T-helper 9 cell (primary cell): ENCODE measurements at places on chromosomes 13 and 19.

GRCh38 chr19:48355365-48355954, 8.3 kb downstream of the TMEM143 start:
- DNase-seq = no peak

- DNase-seq = no peak
Observed at GRCh38 chr13:102965802-102966201, 100.4 kb downstream of the SLC10A2 start.

DNA sequence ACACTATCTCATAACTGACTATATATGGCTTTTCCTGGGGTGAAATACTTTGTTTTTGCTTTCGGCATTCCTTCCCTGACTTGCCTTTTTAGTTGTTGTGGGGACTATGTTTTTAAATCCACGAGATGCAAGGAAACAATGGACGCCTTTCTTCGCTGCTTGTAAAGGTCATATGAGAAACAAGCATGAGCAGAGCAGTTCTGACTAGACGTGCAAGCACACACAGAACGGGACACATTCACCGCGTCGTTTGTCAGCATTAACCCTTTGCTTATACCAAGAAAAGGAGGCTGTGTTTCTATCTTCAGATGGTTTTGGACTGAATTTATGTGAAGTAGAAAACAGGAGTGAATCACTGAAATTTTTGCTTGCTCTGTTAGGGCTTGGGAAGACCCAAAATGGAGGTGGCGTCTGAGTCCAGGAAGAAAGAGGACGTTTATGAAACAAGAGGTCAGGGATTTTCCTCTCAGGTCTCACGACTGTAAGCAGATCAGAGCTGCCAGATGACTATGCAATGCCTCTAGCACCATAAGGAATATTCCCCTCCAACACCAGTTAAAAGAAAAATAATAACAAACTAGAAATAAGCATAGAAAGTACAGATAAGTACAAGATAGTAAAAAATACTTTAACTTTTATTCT, 358.9 kb downstream of the DLEU7 start:
- no peak for DNase-seq

DNA sequence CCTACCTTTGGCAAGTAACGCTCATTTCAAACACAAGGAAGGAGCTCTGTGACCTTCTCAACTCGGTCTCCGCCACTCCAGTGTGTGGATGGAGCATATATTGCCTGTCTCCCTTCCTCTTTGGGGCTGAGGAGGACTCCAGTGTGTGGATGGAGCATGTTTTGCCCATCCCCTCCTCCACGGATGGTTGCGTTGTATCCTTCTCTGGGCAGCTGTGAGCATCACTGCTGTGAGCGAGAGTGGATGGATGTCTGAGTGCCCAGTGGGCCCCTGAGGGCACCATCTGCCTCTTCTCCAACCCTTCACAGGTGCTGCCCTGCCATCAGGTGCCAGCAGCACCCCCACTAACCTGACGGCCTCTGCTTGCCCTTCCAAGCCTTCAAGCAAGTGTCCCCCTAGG, 186.2 kb downstream of the TEX29 start:
- DNase-seq = no peak

DNA sequence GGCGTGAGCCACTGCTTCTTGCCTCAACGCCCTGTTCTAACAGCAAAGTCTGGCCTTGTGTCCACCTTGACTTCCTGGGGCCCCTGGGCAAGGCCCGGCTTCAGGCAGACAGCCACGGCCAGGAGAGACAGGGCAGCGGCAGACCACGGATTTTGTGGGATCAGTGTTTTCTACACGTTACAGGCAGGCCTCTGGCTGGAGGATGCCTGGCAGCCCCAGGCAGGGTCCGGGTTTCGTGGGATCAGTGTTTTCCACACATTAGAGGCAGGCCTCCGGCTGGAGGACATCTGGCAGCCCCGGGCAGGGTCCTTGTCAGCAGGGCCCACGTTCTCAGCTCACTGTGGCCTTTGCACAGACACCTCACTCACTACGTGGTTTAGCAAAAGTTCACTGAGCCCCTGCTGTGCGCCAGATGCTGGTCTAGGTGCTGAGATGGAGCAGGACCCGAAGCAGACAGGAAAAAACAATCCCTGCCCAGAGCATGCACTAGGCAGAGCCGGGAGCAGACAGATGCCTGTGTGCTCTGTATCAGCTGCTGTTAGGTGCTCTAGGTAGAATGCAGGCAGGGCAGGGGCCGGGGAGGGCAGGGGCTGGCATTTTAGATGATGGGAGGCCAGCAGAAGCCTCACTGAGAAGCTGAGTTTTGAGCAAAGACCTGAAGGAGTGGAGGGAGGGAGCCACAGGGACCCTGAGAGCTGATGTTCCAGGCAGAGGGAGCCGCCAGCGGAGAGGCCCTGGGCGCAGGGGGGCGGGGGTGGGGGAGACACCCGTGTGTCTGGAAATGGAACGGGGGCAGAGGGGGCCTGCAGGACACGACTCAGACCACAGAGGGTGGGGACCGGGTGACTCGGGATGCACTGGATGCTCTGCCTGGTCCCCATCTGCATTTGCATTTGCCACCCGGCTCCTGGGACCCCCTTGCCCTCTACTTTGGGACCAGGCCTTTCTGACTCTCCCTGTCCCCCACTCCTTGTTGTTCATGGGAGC, 25.0 kb upstream of the NCCRP1 start:
- no peak for DNase-seq

DNA sequence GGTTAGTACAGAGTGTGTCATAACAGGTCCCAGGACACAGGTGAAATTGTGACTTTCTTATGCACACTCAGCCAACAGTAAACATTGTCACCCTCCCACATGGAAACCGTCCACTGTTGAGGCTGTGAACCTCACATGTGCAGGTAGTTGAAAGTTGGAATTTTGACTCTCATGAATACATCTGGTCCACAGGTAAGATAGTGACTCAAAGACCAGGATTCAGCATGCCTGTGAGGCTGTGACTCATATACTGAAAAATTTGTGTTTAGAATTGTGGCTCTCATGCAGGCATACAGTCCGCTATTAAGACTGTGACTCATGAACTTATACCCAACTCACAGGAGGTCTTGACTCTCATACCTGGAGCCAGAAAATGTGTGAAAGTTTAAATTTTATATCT, 67.8 kb downstream of the ZNF728 start:
- DNase-seq = no peak

- no peak for DNase-seq
Observed at GRCh38 chr13:44249431-44249836, 124.2 kb upstream of the SERP2 start.

GRCh38 chr19:19260417-19261214, 12.5 kb downstream of the TM6SF2 start:
- no peak for DNase-seq

DNA sequence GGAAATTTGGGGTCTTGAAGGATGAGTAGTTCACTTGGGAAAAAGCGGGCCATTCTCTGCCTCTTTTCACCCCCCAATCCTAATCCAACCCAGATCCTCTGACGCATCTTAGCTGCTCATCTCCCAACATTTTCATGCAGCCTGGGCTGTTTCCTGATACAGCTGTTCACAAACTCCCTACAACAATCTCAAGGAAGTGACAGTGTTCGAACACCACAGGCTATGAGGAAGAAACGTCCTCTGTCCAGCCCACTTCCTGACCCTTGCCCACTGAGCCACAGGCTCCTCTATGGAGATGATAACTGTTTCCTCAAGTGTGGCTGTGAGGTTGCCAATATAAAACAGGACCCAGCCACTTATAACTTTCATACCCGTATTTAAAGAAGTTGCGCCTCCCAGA, 16.2 kb downstream of the LMTK3 start:
- no peak for DNase-seq

GRCh38 chr19:21674454-21674853, 92.9 kb downstream of the ZNF100 start:
- no peak for DNase-seq

GRCh38 chr19:29800100-29800825, 11.5 kb upstream of the CCNE1 start:
- DNase-seq = no peak

DNA sequence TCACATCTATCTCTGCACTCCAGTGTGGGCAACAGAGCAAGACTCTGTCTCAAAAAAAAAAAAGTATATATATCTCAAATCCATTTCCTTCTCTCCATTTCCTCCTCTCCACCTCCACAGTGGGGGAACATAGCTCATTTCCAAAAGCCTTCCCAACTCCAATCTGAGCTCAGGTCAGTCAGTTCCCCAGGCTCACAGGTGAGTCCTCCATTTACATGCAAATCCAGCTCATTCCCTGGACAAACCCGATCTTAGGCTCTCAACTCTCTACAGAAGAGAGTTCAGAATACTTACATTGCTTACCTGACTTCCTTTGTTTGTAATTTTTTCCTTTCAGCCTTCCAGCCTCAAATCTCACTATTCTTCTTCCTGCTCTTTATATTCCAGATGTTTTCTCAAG, 518.3 kb downstream of the GPC6 start:
- DNase-seq = no peak

- no peak for DNase-seq
Observed at GRCh38 chr13:49084961-49085360, 109.2 kb downstream of the FNDC3A start.

GRCh38 chr13:73451221-73452029, 392.6 kb downstream of the KLF5 start:
- no peak for DNase-seq

GRCh38 chr13:48902368-48902767, 73.3 kb upstream of the FNDC3A start:
- no peak for DNase-seq
